ENCODE measurements at places on chromosomes 7 and 10. TPM values are rescaled to one million over a fixed set of nuclear protein-coding genes. Genes with fewer than 3 reads are reported as not detected.

GRCh38 chr7:6250364-6250833 lies 22.0 kb downstream of the CYTH3 start:
- H3K27ac ChIP-seq: no peak overlapping the region
- H3K4me3 ChIP-seq: no peak overlapping the region
- DNase-seq: peak; percentile 18
- peaks cover 9% of the 10 kb centered on the region for H3K27me3 ChIP-seq
- no peaks in the 10 kb centered on the region for H3K36me3 ChIP-seq

Gene COMMD3
- total RNA-seq: 64.5 TPM

- H3K36me3 ChIP-seq: no peaks in the 10 kb centered on the region
- no peak overlapping the region for H3K4me3 ChIP-seq
- H3K27me3 ChIP-seq: peaks cover 2% of the 10 kb centered on the region
- H3K4me1 ChIP-seq: no peaks in the 10 kb centered on the region
- no peak overlapping the region for H3K27ac ChIP-seq
These were observed 935 bp downstream of the MMP21 start for GRCh38 chr10:125774581-125775191.

DNA sequence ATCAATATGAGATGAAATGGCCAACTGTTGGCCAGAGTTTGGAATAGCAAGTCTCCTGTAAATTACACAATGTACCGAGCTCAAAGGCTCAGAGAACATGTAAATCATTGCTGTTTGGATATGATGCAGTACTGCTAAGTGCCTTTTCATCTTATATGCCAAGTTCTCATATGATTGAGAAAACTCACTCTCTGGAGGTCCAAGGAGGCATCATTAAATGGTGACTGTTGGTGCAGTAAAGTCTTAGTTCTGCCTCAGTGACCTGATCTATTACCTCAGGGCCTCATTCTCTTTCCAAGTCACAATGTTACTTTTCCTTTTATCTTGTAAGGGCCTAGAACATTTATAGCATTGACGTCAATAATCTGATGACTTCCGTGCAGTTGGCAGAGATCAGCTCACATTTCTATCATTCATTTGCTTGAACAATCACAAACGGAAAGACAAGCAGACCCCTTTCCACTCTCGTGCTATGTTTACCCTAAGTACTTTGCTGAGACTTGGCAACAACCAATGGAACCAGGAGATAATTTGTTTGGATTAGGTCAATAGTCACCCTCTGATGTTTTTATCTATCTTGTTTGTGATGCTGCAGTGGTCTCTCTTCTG lies 32.6 kb upstream of the PDK4 start:
- H3K36me3 ChIP-seq: no peaks in the 10 kb centered on the region
- no peak overlapping the region for H3K27ac ChIP-seq
- H3K27me3 ChIP-seq: no peaks in the 10 kb centered on the region
- no peak overlapping the region for H3K4me3 ChIP-seq
- DNase-seq: no peak
- H3K4me1 ChIP-seq: no peaks in the 10 kb centered on the region

DNA sequence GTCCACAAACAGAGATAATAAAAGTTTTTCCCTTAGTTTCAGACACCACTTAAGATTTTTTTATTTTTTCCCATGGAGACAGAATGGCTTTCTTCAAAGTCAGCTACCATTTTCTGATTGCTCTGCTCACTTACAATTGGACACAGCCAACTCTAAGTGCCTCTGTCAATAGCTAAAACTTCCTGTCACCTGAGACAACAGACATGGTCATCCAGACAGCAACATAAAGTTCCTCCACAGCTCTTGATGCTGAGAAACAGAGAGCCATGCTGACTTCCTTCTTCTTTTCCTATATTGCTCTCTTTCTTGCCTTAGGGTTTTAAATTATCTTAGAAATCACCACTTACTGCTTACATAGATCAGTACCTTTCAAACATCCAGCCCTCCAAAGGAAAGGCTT lies 12.0 kb downstream of the ZNF800 start:
- peaks cover 35% of the 10 kb centered on the region for H3K36me3 ChIP-seq
- H3K4me1 ChIP-seq: peaks cover 72% of the 10 kb centered on the region
- no peaks in the 10 kb centered on the region for H3K27me3 ChIP-seq
- H3K27ac ChIP-seq: no peak overlapping the region
- DNase-seq: no peak
- no peak overlapping the region for H3K4me3 ChIP-seq

DNA sequence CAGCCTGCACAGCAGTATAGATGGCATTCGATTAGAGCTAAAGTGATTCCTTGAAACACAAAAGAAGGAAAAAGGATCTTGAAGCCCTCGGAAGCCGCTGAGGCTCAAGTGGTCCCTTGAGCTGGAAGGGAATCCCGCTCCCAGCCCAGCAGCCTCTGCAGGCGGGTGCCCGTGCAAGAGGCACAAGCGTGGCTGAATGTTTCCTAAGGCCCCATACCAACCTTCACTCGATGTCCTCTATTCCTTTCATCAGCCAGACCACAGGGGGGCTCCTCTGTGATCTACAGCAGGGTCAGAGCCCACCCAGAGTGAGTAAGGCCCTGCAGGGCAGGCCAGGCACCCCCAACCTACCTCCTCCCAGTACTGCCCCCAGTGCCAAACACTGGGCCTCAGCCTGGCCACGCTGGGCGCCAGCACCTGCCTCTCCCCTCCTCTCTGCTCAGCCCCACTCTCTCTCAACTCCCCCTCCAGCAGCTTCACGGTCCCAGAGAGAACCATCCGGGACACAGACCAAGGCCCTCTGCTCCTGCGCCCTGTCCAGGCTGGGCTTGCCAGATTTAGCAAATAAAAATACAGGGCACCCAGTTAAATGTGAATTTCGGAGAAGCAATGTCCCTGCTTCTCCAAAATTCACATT lies 30.5 kb downstream of the EBF3 start:
- H3K27me3 ChIP-seq: peaks cover 3% of the 10 kb centered on the region
- no peaks in the 10 kb centered on the region for H3K4me1 ChIP-seq
- H3K27ac ChIP-seq: no peak overlapping the region
- H3K4me3 ChIP-seq: no peak overlapping the region

DNA sequence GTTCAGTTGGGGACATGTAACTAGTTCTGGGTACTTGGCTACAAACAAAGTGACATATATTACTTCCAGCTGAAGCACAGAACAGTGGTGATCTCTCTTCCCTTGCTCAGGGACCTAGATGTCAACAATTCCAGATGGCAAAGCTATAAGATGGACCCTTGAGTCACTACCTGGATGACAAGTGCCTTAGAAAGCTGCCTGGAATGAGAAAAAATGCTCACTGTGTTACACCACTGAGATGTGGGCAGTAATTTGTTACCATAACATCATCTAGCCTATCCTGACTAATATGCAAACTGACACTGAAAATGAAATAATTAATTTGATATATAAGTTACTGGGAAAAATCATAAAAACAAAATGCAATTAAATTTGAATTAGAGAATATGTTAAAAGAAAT lies 16.4 kb upstream of the CTTNBP2 start:
- no peak overlapping the region for H3K4me3 ChIP-seq
- no peaks in the 10 kb centered on the region for H3K4me1 ChIP-seq
- no peaks in the 10 kb centered on the region for H3K27me3 ChIP-seq

DNA sequence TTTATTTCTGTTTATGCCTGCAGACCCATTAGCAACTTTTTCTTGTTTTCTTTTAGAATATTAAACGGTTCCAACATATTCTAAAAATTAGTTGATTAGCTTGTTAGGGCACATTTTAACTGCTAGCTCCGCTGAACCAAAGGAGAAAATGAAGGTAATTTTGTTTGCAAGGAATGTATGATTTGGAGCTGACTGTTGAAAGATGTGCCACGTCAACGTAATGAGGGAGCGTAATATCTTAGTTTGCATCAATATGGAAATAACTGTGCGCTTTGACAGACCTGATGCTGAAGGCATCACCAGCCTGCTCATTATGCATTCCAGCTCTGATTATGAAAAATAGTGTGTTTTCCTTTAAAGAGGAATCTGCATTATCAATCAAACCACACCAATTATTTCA lies 102.0 kb upstream of the CTBP2 start:
- H3K4me3 ChIP-seq: no peak overlapping the region
- H3K4me1 ChIP-seq: no peaks in the 10 kb centered on the region
- H3K27me3 ChIP-seq: no peaks in the 10 kb centered on the region

DNA sequence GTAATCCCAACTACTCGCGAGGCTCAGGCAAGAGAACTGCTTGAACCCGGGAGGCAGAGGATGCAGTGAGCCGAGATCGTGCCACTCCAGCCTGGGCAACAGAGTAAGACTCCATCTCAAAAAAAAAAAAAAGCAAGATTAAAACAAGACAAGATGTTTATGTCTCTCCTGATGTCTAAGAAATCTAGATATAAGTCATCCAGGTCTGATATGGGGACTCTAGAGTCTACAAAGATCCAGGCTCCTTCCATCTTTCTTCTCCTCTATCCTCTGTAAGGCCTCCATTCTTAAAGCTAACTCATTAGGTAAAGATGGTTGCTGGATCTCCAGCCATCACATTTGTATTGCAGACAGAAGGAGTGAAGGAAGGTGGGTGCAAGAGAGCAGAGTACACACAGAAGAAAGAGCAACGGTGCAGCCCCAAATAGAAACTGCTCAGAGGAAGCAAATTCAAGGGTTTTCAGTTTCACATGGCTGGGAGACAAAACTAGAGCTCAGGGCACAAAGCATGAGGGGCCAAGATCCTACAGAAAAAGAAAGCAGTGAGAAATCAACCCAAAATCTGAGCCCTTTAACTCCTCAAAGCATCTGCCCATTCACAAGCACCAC lies 57.6 kb downstream of the USP6NL start:
- no peak overlapping the region for H3K4me3 ChIP-seq
- no peaks in the 10 kb centered on the region for H3K36me3 ChIP-seq
- DNase-seq: peak; percentile 40
- peaks cover 39% of the 10 kb centered on the region for H3K4me1 ChIP-seq
- H3K27ac ChIP-seq: no peak overlapping the region
- H3K27me3 ChIP-seq: no peaks in the 10 kb centered on the region

Gene SYT15B
- 0.07 TPM for total RNA-seq

DNA sequence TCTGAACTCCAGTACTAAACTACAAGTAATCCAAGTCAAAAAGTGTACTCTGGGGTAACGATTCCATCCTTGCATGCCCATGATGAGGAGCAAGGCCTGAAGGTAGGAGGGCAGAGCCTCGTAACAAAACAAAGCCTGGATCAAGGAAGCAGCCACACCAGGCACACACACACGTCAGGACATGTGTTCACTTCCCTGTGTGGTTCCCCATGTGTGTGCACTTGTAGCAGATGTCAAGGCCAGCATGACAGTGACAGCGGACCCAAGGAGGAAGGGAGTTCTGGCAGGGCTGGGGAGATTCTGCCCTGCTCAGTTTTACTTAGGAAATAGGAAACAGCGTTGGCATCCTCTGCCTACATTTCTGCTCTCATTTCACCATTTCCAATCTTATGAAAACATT lies 92.8 kb downstream of the ALOX5 start:
- peaks cover 1% of the 10 kb centered on the region for H3K36me3 ChIP-seq
- peaks cover 29% of the 10 kb centered on the region for H3K4me1 ChIP-seq
- no peaks in the 10 kb centered on the region for H3K27me3 ChIP-seq
- no peak overlapping the region for H3K27ac ChIP-seq
- no peak for DNase-seq
- no peak overlapping the region for H3K4me3 ChIP-seq

DNA sequence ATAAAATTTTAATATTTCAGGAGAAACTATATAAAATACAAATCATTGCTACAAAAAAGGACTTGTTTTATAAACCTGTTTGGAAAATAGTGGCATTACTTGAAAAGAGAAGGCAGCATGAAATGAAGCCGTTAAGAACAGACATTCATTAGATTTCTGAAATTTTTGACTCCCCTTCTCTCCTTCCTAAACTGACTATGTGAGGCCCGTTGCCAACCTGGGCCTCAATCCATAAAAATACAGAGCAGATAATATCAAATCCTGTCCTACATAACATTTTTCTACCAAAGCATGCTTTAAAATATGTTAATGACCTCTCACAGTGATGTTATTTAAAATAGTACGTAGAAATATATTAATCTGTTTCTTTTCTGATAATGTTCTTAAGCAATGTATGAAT lies 34.5 kb upstream of the ING3 start:
- no peak overlapping the region for H3K4me3 ChIP-seq
- peaks cover 2% of the 10 kb centered on the region for H3K27me3 ChIP-seq
- H3K36me3 ChIP-seq: no peaks in the 10 kb centered on the region
- H3K27ac ChIP-seq: no peak overlapping the region
- H3K4me1 ChIP-seq: no peaks in the 10 kb centered on the region

Gene PCGF5
- total RNA-seq: 34.2 TPM

DNA sequence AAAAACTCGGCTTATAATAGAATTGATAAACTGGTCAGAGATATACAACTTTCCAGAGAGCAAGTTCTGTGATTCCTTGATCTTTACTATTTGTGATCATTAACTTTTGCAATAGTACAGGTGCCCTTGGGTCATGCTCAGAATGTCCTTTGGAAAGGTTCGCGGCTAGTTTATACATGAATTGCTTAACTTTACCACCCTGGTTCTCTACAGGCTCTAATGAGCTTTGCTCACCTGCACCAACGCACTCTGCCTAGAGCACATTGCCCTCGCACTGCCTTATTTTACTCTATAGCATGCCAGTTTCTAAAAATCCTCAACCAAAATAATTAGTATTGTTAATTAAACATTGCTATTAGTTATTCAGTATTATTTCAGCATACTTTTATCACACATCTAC lies 931.2 kb upstream of the KCND2 start:
- H3K4me3 ChIP-seq: no peak overlapping the region
- no peak overlapping the region for H3K27ac ChIP-seq
- no peaks in the 10 kb centered on the region for H3K4me1 ChIP-seq
- no peaks in the 10 kb centered on the region for H3K27me3 ChIP-seq
- no peaks in the 10 kb centered on the region for H3K36me3 ChIP-seq

Gene ITIH5
- total RNA-seq: not detected

Gene KNDC1
- total RNA-seq: not detected

All from activated naive CD4-positive, alpha-beta T cell treated with anti-CD3 and anti-CD28 coated beads for 36 hours (primary cell).